ENCODE measurements at places on chromosomes 6 and 20. TPM values are rescaled to one million over a fixed set of nuclear protein-coding genes. Genes with fewer than 3 reads are reported as not detected.

The SPATS1 gene
- polyA plus RNA-seq: not detected

The RAMACL gene
- 0.87 TPM for polyA plus RNA-seq

The SMOC2 gene
- not detected for polyA plus RNA-seq

The EMILIN3 gene
- 0.17 TPM for polyA plus RNA-seq

The TFB1M gene
- polyA plus RNA-seq: 14.6 TPM

The PBOV1 gene
- polyA plus RNA-seq: not detected

The PKIB gene
- 8.1 TPM for polyA plus RNA-seq

The FLRT3 gene
- polyA plus RNA-seq: 2.2 TPM

The MPIG6B gene
- not detected for polyA plus RNA-seq

The LPIN3 gene
- 2.0 TPM for polyA plus RNA-seq

The PLN gene
- 0.14 TPM for polyA plus RNA-seq

The UNC93A gene
- not detected for polyA plus RNA-seq

The MTRF1L gene
- 16.8 TPM for polyA plus RNA-seq

The ZNF322 gene
- 13.3 TPM for polyA plus RNA-seq

The PHACTR2 gene
- polyA plus RNA-seq: 26.8 TPM

The BPIFA1 gene
- not detected for polyA plus RNA-seq

The SLC4A11 gene
- 0.53 TPM for polyA plus RNA-seq

DNA sequence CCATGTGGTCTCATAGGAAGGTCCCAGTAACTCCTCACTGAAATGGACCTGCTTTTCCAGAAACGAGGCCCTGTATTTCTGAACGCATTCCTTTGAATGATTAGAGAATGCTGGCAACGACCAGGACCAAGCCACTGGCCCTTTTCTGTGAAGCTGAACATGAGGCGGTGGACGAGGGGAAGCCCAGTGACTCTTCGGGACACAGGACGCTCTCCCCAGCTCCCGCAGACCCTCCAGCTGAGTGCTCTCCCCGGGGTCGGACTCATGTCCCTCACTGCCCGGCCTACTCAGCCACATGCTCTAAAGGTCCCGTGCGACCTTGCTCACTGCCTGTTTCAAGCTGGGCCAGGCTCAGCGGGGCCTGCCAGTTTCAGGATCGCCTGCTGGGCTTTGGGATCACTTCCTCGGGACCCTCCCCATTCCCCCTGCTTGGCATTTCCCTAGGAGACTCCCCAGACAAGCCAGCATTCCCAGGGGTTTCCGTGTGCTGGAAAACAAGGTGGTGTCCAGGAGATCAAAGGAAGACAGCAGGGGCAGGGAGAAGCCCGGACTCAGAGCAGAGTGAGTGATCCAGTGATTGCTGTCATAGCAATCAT is 2.6 kb upstream of the CST9 start:
- no peak for DNase-seq

- DNase-seq: peak; percentile 80
These were observed 259.1 kb downstream of the HDGFL1 start for GRCh38 chr6:22828179-22829062.

DNA sequence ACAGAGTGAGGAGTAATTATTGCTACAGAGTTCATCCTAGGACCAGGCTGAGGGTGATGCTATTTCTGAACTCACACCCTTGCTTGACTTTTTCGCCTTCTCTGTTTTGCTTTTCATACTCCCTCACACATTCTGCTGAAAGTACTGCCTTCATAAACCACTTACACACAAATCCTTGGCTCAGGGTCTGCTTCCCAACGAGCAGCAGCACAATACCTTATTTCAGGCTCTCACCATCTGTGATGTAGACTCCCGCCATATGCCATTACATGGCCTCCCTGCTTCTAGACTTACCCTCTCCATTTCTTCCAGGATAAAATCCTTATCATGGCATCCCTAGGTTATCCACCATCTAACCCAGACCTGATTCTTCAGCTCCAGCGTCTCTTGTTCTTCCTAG is 321.3 kb upstream of the SPTLC3 start:
- DNase-seq: no peak

- no peak for DNase-seq
These were observed 183.7 kb upstream of the CEP162 start for GRCh38 chr6:84411060-84411629.

- no peak for DNase-seq
These were observed 58.9 kb upstream of the ZNFX1 start for GRCh38 chr20:49336786-49337185.

DNA sequence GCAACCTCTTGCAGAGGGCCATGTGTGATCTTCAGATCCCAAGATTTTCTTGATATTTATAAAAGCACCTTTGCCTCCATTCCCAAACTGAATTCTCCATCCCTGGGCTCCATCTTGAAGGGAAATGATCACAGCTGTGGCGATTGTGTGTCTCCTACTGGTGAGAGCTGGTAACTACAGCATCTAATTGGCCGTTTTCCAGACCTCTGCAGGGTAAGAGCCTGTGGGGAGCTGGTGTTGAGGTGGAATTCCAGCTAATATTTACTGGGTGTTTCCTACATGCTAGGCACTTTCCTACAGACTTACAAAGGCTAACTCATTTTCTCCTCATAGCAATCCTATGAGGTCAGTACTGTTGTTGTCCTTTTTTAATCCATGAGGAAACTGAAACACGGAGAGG is 59.2 kb upstream of the FNDC1 start:
- no peak for DNase-seq

GRCh38 chr20:32052778-32053362 is 828 bp downstream of the HCK start:
- no peak for DNase-seq

- peak; percentile 82 for DNase-seq
These were observed 159.8 kb downstream of the ZFP64 start for GRCh38 chr20:52031563-52032303.

GRCh38 chr20:46240065-46240464 is 68.2 kb downstream of the CDH22 start:
- DNase-seq: no peak

DNA sequence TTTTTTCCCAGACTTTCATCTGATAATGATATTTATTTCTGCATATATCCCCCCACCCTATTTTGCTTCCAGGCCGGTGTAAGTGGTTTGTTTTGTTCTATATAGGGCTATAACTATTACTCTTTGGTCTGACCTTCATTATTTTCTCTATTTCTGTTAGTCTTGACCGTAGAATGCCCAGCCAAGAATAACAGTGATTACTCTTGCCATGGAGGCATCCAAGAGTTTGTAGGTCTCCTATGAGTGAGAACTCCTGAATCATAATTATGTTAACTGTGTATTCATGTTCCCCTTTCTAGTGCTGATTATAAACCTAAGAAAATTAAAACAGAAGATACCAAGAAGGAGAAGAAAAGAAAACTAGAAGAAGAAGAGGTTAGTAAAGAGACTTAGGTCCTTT is 52.2 kb downstream of the TOP1 start:
- DNase-seq: no peak

DNA sequence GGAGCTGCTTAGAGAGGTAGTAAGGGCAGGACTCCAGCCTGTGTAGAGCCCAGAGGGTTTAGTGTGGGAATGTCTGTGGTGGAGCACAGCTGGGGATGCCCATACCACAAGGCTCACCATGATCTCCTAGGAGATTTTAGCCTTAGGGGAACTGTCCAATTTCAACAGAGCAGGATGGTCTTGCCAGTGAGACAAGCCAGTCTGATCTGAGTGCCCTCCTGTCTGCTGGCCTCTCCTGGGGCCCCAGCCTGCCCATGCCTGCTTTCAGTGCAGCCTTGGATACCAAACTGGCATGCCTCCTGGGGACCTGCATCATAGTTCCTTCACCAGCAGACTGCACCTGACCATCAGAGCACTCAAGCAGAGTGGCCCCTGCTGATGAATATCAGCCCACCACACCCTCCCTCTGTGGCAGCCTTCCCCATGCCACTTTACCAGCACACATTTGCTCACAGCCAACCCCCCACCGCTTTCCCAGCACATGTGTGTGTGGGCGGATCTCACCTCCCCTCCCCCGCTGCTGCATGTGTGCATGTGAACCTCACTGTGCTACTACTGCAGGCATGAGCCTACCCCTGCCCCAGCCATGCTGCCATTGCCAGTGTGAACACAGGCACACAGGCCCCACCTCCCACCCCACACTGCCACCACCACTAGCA is 7.9 kb upstream of the TREM1 start:
- DNase-seq: no peak

DNA sequence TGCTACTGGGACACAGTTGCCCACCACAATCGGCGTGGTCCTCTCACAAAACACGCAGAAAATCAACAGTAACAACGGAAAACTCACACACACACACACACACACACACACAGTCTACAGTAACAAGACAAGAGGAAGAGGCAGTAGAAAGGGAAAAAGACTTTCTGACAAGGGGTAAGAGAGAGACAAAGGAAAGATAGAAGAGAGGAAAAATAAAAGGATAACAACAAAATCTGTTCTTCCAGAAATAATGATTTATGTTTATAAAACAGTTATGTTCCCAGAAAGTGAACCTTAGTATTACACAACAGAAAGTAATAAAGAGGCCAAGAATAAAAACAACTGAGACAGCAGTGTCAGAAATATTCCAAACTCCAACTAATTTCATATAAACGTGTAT is 2.9 kb downstream of the RANBP9 start:
- no peak for DNase-seq

DNA sequence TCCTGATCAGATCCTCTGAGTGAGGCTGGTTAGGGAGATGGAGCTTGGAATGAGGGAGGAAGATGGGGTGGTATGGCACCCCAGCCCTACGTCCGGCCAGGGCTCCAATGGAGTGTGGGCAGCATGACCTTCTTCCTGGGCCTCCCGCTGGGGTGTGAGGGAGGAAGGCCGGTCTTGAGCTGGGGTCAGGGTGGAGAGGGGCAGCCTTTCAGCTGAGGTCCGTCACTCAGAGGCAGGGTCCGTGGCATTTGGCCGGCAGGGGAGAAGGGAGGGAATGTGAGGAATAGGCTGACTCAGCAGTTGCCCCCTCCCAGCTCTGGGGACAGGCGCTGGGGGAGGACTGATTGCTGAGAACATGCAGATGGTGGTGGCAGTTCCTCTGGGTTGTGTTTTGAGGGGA is 25.5 kb upstream of the VEGFA start:
- no peak for DNase-seq

GRCh38 chr20:16246291-16246690 is 327.0 kb downstream of the KIF16B start:
- DNase-seq: no peak

DNA sequence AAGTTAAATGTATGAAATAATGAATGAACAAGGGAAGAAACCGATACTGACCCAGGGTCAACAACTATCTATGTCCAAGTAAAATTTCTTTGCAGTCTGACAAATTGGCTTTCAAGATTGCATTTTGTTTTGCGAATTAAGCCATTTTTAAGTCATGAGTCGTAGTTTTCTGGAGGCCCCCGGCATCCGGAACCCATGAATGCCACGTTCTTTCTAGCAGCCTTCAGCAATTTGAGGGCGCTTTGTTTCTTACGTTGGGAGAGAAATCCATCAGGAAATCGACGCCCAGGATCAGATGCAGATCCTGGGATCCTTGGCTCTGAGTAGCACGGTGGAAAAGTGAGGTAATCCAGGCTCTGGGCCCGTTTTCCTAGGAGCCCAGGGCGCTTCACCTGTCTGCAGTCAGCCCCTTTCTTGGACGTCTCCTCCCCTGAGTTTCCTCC is 309 bp upstream of the ABRACL start:
- DNase-seq: no peak

- DNase-seq: no peak
These were observed 22.3 kb downstream of the ILRUN start for GRCh38 chr6:34674268-34674639.

GRCh38 chr20:38825901-38826625 is 20.6 kb downstream of the PPP1R16B start:
- peak; percentile 4 for DNase-seq

GRCh38 chr6:135147637-135148592 is 33.2 kb upstream of the MYB start:
- no peak for DNase-seq

GRCh38 chr20:53226826-53227225 is 254.7 kb downstream of the TSHZ2 start:
- DNase-seq: no peak

DNA sequence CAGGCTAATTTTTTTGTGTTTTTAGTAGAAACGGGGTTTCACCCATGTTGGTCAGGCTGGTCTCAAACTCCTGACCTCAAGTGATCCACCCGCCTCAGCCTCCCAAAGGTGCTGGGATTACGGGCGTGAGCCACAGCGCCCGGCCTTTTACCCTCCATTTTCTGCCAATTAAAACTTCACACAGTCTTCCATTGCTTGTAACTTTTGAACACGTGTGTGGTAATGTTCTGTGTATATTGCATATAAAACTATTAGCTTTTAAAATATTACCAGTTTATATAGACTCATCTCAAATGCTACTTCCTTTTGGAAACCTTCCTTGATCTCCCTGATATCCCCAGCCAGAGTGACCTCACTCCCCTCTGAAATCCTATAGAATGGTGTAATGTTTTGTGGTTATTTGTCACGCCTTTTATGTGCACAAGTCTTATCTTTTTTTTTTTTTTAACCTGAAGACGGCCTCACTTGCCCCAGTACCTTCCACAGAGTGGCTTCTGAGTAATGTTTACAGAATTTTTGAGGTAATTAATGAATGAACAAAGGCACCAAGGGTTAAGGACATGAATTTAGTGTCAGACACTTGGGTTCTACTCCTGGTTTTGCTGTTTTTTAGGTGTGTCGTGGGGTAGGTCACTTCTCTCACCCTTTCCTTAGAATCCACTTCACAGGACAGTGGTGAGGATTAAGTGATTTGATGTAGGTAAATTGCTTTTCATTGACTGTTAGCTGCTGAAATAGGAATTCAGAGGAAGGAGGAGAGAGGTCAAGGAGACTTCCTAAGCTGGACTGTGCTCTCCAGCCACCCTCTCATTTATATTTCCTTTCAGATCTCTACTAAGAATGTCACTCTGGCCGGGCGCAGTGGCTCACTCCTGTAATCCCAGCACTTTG is 11.2 kb upstream of the MMP24 start:
- DNase-seq: no peak

DNA sequence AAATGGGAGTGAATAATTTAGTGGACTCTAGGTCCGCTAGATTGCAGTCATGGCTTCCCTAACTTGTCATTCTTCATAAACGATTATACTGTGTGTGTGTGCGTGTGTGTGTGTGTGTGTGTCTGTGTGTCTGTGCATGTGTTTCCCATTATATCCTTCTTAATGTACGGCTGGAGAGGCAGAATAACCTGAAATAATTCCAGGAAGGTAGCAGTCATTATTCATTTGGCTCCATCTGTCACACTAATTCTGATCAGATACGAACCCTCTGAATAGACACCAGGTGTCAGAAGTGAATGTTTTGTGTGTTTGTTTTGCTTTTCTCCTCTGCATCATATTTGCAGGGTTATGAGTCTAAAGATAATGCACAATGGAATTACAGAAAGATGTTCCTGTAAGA is 372.9 kb downstream of the DOK5 start:
- DNase-seq: no peak
